Hindlimb muscle (tissue), 1 donor: ENCODE measurements at places on chromosomes 16 and 17. TPM values are rescaled to one million over a fixed set of nuclear protein-coding genes. Genes with fewer than 3 reads are reported as not detected.
A peak's percentile ranks its signal among the peaks of the same experiment; 100 is the strongest.

DNA sequence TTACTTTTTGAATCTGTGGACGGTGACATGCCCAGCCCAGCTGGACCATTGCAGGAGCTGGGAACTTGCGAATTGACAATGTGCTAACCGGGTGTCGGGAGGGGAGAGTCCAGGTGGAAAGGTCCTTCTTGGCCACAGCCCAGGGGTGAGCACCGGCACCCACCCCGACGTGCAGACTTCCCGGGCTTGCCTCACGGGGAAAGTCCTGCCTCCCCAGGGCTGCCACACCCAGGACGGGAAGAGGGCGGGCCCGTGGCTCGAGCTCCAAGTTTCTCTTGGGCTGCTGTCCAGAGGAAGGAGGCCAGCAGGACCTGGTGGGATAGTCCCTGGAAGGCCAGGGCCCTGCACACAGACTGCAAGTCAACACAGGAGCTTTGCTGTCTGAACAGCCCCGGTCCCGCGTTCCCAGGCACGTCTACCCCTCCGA, 17.7 kb downstream of the CARD14 start:
- peak; percentile 54 for DNase-seq

DNA sequence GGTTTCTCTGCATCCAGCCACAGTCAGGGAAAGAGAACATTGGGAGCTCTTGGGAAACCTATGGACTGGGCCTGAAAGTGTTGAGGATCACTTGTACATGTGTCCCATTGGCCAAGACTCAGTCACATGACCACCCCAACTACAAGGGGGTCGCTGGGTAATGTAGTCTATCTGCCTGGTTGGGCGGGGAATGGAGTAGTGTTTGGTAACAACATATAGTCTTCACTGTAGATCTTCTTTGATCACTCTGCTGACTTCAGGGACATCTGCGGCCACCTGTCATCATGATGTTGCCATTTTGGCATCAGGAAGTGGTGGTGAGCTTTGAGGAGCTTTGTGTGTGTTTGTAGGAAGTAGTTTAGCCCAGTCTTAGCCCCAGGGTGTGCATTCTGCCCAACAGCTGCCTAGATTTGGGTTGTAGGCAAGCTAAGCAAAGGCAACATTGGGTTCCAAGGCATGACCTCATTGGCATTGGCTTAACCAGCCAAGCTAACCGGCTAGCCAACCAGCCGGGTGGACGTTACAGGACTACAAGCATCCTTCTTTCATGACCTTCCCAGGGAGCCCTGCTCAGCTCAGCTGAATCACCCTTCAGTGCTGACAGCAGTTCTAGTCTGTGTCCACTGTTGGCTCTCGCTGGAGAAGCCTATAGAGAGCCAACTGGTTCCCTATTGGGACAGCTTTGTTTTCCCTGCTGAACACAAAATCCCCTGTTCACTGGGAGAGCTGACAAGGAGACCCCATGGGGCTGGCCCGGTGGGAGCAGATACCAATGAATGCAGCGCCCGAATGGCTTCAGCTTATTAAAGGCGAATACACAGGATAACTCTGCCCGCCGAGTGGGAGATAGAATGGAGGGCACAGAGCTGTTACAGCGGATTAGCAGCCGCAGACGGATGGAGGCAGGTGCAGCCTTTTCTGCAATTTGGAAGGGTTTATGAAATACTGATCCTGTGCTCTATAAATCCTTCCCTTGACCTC, 178.6 kb downstream of the NTN1 start:
- no peak for DNase-seq

- DNase-seq: no peak
Observed at GRCh38 chr16:12330541-12330940, 354.0 kb downstream of the SNX29 start.

The KIFC3 gene
- 26.8 TPM for polyA plus RNA-seq
